ENCODE measurements at places on chromosomes 4 and X.
A peak's percentile ranks its signal among the peaks of the same experiment; 100 is the strongest.

DNA sequence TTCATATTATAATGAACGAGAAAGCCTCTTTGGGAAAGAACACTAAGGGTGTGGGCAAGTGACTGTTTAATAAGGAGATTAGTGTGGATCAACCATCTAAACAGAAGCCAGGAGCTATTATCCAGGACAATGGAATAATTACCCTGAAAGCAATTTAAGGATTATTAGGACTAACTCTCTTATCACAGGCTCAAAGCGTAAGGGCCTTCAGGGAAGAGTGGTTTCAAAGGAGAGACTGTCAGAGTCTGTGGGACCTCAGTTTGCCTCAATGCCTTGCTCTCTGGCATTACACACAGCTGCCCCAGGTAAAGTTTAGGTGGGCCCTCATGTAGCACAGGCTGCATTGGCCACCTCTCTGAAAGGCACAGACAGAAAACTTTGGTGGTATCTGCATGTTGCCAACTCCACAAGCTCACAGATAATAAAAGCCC lies 717.2 kb upstream of the ADGRL3 start:
- no peak for DNase-seq

DNA sequence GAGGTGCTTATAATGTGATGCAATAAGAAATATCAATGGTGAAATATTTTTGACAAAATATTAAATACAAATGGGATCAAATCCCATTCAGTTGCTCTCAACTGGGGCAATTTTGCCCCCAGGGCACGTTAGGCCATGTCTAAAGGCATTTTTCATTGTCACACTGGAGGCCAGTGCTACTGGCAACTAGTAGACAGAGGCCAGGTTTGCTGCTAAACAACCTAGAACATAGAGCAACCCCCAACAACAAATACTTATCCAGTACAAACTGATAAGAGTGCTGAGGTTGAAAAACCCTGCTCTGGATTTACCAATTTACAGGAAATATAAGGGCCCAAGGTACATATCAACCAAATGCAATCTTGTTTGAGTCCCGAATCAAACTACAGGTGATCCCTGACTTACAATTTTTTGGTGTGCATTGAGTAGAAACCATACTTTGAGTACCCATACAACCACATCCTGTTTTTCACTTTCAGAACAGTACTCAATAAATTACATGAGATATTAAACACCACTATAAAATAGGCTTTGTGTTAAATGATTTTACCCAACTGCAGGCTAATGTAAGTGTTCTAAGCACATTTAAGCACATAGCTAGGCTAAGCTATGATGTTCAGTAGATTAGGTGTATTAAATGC lies 237.5 kb downstream of the HNRNPD start:
- no peak for DNase-seq

GRCh38 chr4:63566658-63567057 lies 842.6 kb downstream of the TECRL start:
- DNase-seq = no peak

DNA sequence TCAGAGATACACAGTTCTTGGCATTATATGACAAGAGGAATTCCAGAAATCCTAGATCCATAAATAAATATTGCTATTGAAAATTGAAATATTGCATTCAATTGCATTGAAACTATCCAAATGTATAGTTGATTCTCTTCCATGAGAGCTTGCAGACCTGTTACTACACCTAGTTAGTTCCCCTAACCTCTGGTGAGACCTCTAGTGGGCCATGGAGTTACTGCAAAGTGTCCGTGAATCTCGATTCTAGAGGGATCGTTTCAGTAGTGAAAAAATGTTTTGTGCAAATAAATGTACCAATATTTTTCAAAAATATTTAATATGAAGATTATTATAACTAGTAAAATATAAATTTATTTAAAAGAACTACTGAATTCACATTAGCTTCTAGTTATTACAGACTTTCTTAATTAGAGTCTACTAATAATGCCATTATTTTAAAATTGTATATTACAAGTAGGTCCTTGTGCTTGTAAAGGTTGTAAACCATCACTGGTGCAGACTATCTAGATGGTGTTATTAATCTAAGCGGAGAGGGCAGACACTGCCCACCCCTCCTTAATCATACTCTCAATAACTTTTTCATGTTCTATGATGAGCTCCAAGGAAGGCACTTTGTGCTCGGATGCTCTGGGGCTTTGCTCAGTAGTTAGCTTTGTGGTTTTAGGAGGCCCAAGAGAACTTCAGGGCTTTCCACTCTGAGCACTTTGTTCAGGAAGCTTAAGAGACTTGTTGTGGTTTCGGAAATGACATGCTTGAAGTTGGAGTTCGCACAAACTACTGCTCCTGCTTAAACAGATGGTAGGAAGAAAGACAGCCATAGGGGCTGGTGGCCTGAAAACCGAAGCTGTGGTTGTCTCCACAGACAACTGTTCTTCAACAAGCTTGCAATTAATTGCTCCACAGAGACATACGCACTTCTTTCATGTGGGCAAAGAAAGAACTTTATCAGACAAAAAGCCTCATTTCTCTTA lies 42.8 kb downstream of the IL21 start:
- peak; percentile 85 for DNase-seq

DNA sequence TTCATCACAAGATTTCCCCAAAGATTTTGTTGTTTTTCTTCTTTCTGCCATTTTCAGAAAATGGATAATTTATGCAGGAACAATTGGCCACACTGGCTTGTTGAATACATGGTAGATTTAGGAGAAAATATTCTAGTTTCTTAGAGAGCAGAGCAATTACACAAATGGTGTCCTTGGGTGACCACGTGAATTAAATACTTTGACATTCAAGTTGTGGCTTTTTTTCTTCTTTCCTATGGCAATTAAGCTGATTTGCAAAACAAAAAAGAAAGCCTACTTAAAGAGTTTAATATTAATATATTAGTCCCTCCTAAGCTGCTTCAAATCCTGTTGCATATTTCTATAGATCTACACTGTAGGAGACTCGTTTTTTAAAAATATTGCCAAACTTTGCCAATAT lies 133.0 kb upstream of the HTR2C start:
- DNase-seq = no peak

GRCh38 chr4:103457566-103457965 lies 259.4 kb upstream of the CENPE start:
- no peak for DNase-seq

- no peak for DNase-seq
These were observed 37.0 kb upstream of the CWH43 start for GRCh38 chr4:48949086-48949485.

- no peak for DNase-seq
These were observed 312.9 kb downstream of the NLGN4X start for GRCh38 chrX:5915783-5916182.

GRCh38 chr4:4841156-4841555 lies 18.3 kb upstream of the MSX1 start:
- DNase-seq = no peak

DNA sequence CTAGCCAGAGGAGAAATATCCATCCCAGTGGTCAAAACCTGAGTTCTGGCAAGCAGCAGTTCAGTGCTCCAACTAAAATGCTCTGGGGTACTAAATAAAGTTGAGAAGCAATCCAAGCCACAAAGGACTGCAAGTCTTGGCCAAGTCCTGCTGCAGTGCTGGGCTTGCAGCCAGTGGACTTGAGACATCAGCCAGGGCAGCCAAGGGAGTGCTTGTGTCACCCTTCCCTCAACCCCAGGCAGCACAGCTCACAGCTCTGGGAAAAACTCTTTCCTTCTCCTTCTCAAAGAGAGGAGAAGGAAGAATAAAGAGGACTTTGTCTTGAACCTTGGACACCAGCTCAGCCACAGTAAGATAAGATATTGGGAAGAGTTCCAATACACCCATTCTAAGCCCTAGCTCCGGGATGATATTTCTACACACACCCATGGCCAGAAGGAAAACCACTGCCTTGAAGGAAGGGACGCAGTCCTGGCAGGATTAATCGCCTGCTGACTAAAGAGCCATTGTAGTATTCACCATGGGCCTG lies 99.8 kb downstream of the PTCHD1 start:
- DNase-seq = no peak

DNA sequence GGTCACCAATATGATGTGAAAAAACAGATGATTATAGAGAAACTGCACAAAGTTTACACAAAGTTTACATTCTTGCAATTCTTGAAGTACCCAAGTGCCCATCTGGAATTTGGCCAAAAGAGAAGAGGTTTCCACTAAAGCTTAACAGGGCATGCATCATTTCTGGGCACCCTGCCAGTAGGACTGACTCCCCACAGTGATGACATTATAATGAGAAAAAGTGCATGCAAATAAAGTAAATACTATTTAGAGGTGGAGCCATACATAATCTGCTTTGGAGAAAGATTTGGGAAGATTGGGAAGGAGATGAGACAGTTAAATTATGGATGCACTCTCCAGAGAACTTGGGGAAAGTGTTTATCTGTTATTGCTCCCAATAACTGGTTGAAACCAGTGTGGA lies 93.7 kb upstream of the TRPC3 start:
- DNase-seq = no peak

- DNase-seq = no peak
These were observed 3.6 kb upstream of the TMEM271 start for GRCh38 chr4:579543-580175.

- DNase-seq = no peak
These were observed 136.3 kb downstream of the ZNF330 start for GRCh38 chr4:141356963-141357335.
